Chondrocyte (in vitro differentiated cells): ENCODE measurements at places on chromosomes 2 and 18. TPM values are rescaled to one million over a fixed set of nuclear protein-coding genes. Genes with fewer than 3 reads are reported as not detected.

FMNL2 gene
- total RNA-seq = 31.5 to 42.3 TPM (median 33.9 TPM) in 3 replicates

DNAJC5G gene
- total RNA-seq = not detected in 3 replicates

DNA sequence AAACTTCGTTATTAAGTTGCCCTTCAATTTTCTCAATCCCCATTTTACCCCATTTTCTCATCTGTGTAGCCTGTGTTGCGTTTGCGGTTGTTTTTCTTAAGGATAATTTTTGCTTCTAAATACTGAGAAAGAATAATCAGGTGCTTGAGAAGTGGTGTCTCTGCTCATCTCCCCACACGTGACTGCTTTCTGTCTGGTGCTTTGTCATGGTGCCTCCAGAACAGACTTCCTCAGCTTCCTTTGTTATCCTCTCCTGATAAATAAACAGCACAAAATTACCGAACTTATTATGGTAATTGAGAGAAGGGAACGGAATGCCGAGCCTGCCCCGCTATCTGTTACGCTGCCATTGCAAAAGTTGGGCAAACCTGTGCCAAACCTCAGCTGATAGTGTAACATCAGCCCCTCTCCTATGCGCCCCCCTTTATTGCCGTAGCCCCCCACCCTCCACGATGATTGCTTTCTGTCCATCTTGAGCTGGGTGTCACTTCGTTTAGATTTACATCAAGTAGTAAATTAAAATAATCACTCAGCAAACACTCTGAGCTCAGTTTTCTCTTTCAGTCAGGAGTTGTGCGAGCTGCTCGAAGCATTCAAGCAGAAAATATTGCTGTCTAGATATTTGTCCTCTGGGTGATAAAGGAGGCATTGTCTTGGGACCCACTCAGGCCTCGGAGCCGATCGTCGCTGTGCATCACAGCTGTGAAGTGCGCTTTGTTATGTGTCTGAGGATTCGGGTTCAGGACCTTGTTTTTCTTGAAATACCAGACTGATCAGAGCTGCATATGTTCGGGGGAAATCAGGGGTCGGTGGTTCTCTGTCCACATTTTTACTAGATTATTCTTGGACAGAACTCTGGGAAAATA, 1008.5 kb upstream of the FANCL start:
- no peak overlapping the region for H3K27ac ChIP-seq
- H3K27me3 ChIP-seq = peaks cover 17% of the 10 kb centered on the region
- no peak for DNase-seq
- no peaks in the 10 kb centered on the region for H3K36me3 ChIP-seq
- no peak overlapping the region for H3K4me3 ChIP-seq

- no peak overlapping the region for H3K4me3 ChIP-seq
- peaks cover 19% of the 10 kb centered on the region for H3K27me3 ChIP-seq
Measured at GRCh38 chr2:59339121-59339836, 1098.2 kb upstream of the FANCL start.

DNA sequence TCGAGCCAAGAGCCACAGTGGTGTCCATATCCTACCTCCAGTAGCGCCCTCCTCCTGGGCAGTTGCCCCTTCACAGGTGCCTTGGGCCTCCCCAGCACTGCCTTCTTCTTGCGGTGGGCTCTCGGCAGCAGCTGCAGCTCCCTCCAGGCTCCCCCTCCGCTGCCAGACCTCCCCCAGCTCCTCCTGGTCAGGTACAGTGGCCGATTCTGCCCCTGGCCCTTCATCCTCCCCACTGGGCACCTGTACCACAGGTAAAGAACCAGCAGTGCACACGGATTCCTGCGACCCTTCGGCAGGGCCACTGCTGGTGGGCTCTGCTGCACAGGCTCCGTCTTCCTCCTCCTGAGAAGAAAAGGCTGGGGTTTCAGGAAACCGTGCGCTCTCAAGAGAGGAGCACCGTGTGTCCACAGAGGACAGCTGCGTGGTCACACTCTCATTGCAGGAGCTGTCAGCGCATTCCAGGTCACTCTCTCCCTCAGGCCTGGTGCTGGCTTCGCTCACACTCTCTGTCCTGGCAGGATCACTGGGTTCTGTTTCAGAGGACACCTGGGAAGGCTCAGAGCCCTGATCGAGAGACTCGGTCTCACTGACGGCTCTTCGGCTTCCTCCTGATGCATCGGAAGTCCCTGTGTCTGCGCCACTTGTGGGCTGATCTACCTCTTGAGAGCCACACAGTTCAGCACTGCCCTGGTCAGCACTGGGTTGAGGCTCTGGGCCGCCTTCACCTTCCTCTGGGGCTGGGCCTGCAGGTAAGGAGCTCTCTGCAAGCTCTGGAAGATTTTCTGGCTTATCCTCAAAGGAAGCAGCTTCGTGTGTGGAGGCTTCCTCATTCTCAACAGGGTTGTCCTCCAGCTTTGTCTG, 147.4 kb upstream of the STK17B start:
- H3K27ac ChIP-seq = no peak overlapping the region
- no peaks in the 10 kb centered on the region for H3K27me3 ChIP-seq
- peaks cover 45% of the 10 kb centered on the region for H3K4me1 ChIP-seq

GRCh38 chr2:120238728-120239487, 13.7 kb upstream of the RALB start:
- H3K4me1 ChIP-seq = peaks cover 26% of the 10 kb centered on the region
- DNase-seq = no peak
- no peak overlapping the region for H3K4me3 ChIP-seq
- no peak overlapping the region for H3K27ac ChIP-seq

DNA sequence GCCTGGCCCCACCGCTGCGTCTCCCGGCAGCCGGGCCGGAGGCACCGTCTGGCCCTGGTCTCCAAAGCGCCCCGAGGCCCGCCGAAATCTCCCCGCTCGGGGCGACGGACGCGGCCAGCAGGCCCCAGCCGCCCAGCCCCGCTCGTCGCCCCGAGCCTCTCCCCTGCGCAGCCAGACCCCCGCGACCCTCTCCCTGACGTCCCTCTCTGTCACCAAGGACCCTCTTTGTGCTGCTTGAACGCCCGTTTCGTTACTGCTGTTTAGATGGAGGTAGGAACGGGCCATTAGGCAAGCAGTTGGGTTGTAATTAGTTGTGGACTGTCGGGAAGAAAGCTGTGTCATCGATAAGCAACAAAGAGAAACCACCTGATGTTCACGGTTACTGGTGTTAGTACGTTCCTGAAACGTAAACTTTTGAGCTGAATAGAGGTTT, 686 bp downstream of the UBXN4 start:
- no peaks in the 10 kb centered on the region for H3K27me3 ChIP-seq
- H3K4me3 ChIP-seq = peak overlapping the region; percentile 76
- no peak for DNase-seq
- H3K27ac ChIP-seq = peak overlapping the region; percentile 99

DNA sequence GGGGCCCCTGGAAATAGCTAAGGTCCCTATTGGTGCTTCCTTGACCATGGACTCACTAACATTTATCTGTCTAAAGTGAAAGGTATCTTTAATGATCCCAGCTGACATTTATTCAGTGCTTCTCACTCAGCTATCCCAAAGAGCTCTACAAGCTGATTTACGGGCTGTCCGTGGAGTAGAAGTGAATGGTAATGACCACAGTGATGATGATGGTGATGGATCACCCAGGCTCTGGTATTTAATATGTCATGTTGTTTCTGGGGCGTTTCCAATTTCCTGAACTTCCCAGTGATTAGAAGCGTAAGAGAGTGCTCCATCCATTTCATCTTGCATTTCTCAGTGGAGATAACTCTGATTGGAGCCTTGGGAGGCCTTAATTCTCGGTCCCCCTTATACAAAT, 304.3 kb downstream of the HRH4 start:
- H3K27me3 ChIP-seq = no peaks in the 10 kb centered on the region
- H3K4me1 ChIP-seq = peaks cover 20% of the 10 kb centered on the region
- peaks cover 1% of the 10 kb centered on the region for H3K36me3 ChIP-seq
- H3K4me3 ChIP-seq = no peak overlapping the region
- DNase-seq = no peak

DNA sequence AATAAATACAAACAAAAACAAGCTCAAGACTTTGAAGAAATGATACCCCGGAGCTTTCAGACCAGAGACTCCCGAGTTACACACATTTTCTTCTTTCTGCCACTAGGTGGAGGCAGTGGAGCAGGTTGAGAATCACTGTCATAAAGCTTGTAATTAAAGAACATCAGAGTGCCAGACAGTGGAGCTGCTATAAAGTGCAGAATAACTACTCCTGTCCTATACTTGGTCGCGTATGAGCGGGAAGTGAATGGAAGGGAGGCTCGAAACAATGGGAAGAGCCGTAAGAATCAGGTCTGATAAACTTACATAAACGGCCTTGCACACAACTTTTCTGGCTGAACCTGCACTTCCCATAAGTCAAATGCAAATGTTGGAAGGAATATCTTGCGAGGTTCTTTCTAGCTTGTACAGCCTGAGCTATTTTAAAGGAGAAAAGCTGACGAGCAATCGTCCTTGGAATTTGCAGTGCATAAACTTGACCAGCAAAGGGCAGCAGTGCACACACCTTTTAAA, 189.0 kb downstream of the RPIA start:
- no peaks in the 10 kb centered on the region for H3K36me3 ChIP-seq
- H3K4me1 ChIP-seq = no peaks in the 10 kb centered on the region
- H3K27me3 ChIP-seq = peaks cover 37% of the 10 kb centered on the region
- H3K27ac ChIP-seq = no peak overlapping the region
- H3K4me3 ChIP-seq = no peak overlapping the region
